Activated naive CD4-positive, alpha-beta T cell treated with Interleukin-2 at 50 U/mL for 16 hours (primary cell): ENCODE measurements at places on chromosomes 1 and 21.

GRCh38 chr21:16402752-16403151 lies 673.0 kb downstream of the USP25 start:
- DNase-seq, result no peak

DNA sequence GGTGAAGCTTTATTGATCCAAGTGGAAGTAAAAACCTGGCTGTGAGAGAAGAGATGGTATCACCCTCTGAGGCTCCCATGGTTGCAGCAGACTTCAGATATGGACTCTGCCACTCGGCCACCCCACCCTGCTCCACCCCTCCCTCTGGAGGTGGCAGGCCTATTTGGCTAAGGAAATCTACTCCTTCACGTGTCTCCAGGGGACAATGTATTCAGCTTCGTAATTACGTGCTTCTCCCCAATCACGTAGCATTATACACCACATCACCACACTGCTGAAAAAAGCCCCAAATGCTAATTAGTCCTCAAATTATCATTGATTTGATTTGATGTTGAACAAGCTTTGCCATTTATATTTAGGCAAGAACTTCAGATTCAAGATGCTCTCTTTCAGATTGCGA lies 220.7 kb downstream of the OMA1 start:
- DNase-seq, result no peak

- DNase-seq, result no peak
These were observed 839.4 kb upstream of the ADAMTS5 start for GRCh38 chr21:27806281-27806680.

DNA sequence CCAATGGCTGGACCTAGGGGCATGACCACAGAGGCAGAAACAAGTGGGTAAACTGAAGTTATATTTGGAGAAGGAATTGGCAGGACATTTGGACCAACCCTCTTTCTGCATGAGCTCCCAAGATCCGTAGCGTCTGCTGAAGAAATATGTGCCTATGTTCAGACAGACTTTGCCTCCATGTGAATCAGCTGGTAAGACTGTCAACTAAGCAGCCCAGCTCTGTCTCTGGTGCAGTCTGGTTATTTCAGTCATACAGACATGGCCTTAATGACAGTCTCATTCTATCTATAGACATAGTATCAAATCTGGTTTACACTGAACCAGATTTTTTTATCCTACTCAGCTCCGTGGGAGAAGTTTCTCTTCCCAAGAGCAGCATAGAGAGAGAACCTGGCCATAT lies 63.1 kb upstream of the PBX1 start:
- no peak for DNase-seq

DNA sequence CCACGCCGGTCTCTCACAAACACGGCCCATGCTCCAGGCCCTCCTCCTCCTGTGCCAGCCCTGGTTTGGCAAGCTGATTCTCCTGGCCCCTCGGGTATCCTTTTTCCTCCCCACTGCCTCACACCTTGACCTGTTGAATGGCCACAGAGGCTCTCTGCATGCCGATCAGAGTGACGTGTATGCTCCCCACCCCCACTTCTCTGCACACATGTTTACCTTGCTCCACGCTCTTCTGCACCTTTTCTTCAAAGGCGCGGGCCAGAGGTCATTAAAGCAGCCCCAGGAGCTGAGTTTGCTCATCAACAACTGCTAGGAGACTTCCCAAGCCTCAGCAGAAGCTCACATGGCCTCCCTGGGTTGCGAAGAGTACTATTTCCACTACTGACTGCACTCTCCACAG lies 139.3 kb upstream of the EDN2 start:
- DNase-seq, result no peak

GRCh38 chr1:116777831-116778830 lies 23.9 kb downstream of the CD2 start:
- no peak for DNase-seq

- DNase-seq, result no peak
These were observed 1245.1 kb upstream of the ADGRL4 start for GRCh38 chr1:80251591-80251990.

GRCh38 chr1:192153276-192153675 lies 5.0 kb upstream of the RGS18 start:
- DNase-seq, result no peak

- DNase-seq, result no peak
These were observed 597.1 kb upstream of the USP24 start for GRCh38 chr1:55812281-55812680.

GRCh38 chr1:63128556-63128955 lies 193.8 kb upstream of the FOXD3 start:
- no peak for DNase-seq

DNA sequence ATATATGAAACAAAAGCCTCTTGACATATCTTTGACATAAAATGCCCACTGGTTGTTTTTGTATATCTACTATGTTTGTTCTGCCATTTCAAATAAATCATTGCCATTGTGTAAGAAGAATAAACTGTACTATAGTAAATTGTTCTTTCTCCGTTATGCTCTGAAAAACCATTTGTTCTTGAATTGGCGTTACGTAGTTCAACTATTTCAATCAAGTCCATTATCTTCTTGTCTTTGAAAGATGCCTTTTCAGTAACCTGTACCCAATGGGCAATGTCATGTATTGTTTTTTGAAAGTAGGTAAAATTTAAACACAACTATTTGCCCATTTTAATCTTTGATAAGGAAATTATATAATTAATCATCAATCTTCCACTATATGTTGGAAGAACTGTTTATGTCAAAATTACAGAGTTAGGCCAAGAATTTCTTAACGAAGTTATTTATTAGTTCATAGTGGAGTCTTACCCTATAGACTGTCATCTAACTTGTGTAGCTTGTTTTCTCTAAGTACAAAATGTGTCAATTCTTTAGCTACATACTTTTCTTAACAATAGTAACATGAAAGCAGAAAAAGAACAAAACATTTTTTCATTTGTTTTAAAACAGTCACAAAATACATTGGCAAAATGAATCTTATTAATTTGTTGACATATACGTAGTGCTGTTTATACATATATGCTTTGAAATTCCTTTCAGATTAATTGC lies 294.8 kb downstream of the PTPRC start:
- no peak for DNase-seq

GRCh38 chr1:38942664-38943428 lies 1.2 kb upstream of the RHBDL2 start:
- no peak for DNase-seq

DNA sequence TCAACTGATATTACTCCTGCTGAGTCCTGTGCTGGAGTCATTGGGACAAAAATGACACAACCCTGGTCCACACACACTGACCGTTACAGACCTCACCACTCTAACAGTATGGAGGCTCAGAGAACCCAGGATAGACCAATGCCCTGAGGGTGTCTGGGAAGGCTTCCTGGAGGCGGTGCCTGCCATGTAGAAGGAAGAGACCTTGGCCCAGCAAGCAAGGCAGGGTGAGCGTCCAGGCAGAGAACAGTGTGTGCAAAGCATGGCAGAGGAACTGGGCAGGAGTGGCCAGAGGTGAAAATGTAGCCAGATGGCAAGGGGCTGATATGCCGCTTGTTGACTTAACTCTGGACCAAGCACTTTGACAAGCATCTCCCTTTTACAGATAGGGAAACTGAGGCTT lies 85.5 kb downstream of the VWA5B1 start:
- no peak for DNase-seq

GRCh38 chr1:186574926-186575325 lies 105.3 kb downstream of the PTGS2 start:
- no peak for DNase-seq

GRCh38 chr1:90074970-90075391 lies 80.1 kb downstream of the ZNF326 start:
- DNase-seq, result no peak

DNA sequence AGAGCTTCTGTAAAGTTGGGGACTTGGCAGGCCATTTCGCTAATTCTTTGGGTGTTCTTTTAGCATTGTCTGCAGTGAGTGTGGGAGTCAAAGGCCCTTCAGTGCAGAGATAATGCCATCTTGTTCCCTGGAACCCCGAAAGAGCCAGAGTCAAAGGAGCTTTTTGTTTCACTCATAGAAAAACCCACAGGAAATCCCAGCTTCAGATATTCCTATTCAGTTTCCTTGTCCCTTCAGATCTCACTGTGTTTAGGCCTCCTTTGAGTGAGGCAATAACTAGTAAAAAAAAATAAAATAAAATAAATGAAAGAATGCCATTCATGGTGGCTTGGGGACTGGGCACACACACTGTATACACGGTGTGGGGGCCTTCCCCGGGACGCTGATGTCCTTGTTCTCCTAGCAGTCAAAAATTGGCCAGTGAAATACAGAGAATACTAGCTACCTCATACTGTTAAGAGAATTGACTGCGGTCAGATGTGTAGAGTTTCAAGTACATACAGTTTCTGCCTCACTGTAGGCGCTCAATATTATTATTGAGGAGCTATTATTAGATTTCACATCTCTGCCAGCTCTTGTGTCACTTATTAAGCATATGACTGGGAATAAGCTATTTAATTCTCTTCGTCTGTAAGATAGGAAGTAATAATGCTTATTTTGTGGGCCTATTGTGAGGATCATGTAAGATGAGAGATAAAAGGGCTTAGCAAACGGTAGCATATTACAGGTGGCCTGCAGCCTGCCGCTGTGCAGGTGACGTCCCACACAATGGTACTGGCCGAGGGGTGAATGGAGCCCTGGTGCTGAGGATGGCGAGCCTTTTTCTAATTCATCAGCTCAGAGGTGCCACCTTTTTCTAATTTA lies 16.7 kb downstream of the DISC1 start:
- DNase-seq, result no peak

GRCh38 chr1:115771094-115771846 lies 2.8 kb upstream of the CASQ2 start:
- DNase-seq, result no peak
